ENCODE measurements at places on chromosomes 3 and 15.

GRCh38 chr3:25895443-25895842 lies 105.6 kb downstream of the OXSM start:
- no peak for DNase-seq

- no peak for DNase-seq
Observed at GRCh38 chr15:51205050-51205975, 110.6 kb upstream of the TNFAIP8L3 start.

DNA sequence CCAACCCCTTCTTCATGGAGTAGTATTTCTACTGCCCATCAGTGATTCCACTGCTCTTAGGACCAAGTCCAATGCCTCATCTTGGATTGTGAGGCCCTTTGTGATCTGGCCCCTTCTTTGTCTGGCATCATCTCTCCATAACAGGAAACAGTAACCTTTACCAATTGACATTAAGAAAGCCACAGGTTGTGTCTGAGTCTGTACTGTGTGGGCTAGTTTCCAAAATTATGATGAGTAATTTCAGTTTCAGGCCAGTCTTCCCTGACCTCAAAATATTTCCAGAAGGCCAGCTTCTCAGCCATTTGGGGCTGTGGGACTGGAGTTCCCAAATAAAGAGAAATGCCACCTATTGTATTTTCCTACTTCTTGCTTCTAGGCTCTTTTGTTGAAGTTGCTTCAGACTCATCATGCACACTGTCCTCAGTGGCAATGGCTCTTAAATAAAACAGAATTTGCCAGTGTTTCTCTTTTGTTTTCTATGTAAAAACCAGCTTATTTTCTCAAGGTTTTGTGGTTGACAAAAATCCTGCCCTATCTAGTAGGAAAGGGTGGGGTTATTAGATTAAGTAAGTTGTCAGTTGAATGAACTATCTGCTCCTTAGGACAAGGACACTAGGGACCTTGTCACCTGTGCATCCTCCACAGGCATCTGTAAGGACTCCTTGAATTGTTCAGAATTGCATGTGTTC lies 47.0 kb upstream of the ACKR4 start:
- DNase-seq = no peak

- DNase-seq = no peak
Observed at GRCh38 chr15:31338879-31339557, 12.4 kb downstream of the KLF13 start.

DNA sequence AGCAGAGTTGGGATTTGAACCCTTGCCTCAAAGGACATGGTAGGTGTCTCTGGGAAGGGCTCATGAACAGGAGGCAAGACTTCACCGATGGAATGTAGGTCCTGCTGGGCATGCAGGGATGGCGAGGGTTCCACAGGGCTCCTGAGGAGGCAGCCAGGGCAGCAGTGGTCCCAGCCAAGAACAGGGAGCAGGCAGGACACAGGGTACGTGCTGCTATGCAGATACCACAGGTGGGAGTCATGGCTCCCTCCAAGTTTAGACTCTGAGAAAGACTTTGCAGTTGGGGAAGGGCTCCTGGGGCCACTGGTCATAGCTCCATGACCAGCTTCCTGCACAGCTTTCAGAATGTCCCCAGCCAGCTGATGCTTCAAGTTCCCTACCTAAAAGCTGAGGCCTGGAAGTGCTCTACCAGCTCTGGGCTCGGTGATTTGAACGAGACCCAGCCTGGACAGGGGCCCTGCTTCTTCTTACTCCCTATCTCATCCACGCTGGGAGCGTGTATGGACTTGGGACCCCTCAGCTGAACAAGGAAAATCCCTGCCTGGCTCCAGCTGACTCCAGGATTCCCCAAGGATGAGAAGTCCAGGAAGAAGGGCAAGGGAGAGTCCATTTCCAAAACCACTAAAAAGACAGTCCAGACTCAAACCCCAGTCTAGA lies 747 bp downstream of the MYL3 start:
- no peak for DNase-seq

DNA sequence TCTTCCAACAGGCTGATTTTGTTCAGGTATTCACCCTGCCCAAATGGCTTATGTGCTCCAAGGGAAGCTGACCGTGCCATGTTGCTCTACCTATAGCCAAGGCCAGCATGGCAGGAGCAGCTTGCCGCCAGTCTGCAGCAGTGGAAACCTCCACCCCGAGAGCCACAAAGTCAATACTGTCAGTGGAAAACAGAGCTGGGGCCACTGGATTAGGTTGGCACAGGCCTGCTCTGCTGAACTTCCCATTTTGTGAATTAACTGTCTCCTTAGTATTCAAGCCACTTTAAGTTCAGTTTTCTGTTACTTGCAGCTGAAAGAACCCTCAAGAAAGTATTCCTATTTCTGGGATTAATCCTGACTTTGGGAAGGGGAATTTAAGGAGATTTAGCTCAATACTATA lies 63.8 kb upstream of the XCR1 start:
- DNase-seq = no peak

DNA sequence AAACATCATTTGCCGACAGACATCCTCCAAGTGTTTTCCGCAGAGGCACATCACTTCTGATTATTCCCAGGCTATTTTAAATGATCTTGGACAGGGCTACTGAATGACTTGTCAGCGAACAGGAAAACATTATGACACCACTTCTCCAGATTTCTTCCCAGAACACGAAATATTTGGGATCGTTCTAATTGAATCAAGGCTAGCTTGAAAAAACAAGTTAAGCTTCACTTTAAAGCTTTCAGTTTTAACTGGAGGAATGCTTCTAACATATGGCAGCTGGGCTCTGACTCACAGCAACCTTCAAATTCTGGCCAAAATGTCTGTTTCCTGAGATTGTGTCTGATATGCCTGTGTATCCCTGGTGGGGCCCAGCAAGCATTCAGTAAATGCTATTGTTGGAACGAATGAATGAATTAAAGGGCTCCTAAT lies 127.0 kb upstream of the ICE2 start:
- DNase-seq = no peak

DNA sequence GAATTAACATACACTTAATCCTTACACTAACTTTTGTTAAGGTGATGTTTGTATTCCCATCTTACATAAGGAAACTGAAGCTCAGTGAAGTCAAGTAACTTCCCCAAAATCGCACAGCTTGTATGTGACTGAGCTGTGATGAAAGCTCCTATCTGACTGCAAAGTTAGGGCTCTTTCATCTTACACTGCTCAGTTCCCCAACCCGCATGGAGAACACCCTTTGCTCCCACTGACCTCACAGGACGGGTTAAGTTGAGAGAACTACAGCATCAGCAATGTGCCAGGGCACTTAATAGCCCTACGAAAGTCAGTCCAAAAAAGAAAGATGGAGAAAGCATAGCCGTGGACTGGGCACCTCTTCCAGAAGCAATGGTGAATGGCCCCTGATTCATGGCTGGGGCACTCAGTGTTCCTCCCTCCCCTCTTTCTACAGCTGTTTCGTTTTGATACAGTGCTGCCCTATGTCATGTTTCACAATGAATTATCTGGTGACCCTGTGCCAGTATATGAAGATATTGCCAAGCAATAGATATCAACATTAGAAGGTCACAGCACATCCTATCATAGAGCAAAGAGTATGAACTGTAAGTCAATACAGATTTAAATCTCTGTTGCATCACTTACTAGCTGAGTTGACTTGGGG lies 38.0 kb downstream of the CADPS start:
- DNase-seq = no peak

GRCh38 chr15:39745415-39745814 lies 37.2 kb downstream of the FSIP1 start:
- no peak for DNase-seq

DNA sequence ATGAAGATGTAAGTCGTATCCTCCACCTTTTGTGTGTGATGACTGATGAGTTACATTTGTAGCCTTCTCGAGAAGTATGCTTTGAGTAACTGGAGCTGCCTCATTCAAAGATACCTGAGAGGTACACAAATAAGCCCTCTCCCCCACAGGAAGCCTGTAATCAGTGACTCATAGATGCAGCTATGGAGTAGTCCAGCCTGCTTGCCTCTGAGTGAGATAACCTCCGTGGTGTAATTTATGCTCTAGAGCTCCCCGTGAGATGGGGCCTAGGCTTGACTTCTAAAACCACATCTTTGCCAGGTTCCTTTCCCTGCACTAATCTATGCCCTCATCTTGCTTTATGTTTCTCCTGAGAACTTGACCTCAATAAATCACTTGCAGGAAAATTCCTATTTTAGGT lies 291.7 kb downstream of the SUCLG2 start:
- DNase-seq = no peak

DNA sequence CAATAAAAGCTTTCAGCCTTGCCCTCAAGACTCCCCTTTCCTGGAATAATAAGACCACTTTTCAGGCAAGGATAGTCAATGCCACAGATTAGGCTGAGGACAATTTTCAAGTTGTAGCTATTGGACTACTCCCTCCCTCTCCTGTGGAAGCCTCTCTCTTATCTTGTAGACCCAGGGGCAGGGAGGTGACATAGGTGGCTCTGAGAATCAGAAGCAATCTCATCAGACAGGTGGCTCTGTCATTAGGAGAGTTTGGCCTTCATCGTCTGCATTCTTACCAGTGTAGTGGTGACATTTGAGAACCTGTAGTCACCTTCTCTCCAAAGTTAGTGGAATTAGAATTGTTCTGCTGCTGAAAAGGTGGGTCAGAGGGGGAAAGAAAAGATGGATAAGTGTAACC lies 80.0 kb downstream of the LARS2 start:
- no peak for DNase-seq

DNA sequence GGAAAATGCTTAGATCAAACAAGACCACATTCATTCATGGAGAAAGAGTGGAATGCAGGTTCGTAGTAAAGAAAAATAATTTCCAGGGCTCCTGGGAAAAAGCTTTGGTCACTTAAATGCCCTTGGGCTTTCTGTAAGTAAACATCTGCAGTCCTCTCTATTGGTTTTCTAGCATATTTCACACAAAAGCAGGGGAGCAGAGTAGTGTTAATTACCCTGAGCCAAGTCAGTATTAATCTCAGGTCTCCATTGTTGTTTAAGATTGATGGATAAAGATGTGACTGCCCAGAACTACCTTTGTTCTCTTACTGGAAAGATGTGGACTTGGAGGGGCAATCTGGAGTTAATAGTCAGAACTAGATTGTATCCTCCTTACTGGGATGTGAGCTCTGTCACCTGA lies 242.6 kb downstream of the PTPRG start:
- no peak for DNase-seq

- DNase-seq = no peak
Observed at GRCh38 chr15:45637552-45638033, 2.8 kb downstream of the SQOR start.

DNA sequence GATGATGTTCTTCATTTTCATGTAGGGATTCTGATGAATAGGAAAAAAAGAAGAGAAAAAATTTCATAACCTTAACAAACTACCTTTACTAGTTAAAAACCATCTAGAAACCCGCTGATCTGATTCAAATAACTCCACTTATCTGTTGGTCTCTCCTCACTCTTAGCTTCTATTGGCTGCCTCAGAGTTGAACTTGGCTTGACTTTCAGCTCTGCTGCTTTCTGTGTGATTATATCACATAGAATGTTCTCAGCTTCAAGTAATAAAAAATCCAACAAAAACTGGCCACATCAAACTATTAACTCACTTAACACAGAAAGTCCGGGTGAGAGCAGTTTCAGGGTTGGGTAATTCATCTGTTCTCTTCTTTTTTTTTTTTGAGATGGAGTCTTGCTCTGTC lies 126.8 kb upstream of the RASGRP1 start:
- DNase-seq = no peak

- no peak for DNase-seq
Observed at GRCh38 chr3:16743276-16743675, 138.1 kb upstream of the DAZL start.

- DNase-seq = no peak
Observed at GRCh38 chr15:40062816-40063562, 24.0 kb upstream of the SRP14 start.

DNA sequence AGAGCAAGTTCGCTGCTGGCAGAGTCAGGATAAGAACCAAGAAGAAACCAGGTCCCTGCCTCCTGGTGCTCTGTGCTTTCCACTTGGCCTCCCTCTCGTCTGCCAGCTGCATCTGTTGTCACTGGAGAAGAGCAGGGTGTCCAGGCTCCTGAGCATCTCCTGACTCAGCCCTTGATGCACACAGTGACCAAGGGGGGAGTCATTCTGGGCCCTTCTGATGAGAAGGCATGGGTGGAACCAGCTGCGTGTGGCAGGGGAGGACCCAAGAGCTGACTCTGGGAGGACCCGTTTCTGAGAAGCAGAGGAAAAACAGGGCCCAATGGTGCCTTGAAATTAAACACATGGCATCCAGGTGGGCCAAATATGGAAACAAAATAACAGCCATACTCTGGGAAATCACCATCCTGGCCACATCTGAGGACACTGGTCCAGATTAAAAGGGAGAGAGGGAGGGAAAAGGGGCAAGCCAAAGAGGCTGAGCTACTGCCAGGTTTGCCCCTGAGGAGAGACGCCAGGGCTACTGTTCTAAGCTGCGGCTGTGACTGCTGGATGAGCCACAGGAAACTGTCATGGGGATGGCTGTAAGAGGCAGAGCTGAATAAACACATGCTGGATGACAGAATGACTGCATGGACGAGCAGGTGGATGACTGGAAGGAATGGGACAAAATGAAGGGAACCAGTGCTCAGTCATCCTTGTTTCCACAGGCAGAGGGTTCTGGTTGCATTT lies 58.1 kb upstream of the CA12 start:
- no peak for DNase-seq

- DNase-seq = no peak
Observed at GRCh38 chr3:106945435-106945834, 431.8 kb upstream of the CCDC54 start.

DNA sequence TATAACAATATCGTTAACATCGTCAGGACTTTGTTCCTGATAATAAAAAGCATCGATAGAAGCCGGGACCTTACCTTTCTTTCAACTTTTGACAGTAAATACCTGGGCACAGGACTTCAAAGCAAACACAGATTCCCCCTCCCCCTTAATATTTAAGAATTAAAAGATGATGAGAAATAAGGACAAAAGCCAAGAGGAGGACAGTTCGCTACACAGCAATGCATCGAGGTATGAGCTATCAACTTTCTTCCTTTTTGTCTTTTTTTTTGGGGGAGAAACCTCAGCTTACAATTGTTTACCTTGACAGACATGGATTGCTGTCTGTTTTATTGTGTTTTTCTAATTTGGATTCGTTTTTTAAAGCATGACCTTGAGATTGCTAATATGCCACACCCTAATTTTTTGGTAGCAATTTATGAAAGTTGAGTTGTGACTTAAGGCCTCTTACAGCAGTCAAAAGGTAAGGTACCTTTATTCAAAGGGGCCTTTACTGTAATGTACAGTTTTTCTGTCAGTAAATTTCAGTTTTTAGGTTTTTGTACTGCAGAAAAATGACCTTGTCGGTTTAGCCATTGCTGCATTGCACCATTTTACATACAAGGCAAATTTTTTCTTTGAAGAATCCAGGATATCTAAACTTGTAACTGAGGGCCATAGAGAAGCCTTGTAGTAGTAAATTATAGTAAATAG lies 1.1 kb downstream of the CHD2 start:
- no peak for DNase-seq
